NCI-H187 (cell line): ENCODE measurements at places on chromosomes 7 and 10.

DNA sequence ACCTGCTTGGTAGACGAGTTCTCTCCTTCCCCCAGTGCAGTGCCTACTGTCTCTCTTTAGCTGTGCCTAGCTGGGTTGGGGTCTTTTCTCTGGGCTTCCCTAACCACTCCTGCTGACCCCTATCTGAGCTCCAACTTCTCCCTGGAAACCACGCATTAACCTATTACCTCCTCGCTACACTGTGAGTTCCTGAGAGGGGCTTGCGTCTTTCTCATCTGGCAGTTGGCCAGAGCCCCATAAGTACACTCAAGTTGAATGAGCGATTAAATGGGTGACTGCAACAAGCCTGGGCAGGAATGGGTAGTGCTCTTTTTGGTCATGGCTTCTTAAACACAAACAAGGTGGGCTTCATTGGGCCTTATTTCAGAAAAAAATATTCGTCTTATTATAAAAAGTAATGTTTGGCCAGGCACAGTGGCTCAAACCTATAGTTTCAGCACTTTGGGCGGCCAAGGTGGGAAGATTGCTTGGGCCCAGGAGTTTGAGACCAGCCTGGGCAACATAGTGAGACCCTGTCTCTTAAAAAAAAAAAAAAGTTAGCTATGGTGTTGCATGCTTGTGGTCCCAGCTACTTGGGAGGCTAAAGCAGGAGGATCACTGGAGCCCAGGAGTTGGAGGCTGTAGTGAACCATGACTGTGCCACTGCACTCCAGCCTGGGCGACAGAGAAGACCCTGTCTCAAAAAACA, 41.4 kb downstream of the SYPL1 start:
- DNase-seq: peak; percentile 76

DNA sequence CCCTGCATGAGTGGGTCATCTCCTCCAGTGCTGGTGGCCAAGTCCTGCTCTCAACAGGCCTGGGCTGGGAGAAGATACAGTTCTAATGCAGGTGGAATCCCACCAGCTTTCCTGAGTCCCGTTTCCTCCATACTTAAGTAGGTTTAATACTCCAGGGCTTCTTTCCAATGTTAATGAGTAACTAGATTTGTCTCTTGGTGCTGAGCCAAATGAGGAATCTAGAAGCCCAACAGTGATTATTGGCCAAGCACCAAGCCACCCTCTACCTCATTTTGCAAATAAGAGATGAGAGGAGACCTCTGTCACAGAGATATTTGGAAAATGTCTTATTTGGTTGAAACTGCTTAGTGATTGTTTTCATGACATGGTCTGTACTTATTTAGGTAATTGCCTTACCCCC, 37.1 kb downstream of the STARD3NL start:
- DNase-seq: no peak

DNA sequence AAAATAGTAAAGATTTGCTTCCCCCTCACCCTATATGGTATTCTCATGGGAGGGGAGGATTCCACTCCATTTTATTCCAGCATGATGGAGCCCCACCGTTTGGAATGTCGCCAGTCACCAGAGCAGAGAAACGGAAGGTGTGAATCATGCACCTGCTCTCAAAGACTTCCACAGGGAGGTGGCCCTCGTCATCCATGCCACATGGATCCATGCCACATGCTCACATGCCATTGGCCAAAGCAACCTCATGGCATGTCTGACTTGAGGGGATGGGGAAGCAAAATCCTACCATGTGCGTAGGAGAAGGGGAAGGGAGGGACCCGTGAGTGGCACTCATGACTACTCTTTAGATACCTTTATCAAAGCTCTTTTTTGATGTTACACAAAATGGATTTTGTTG, 256.0 kb downstream of the SKAP2 start:
- no peak for DNase-seq

- DNase-seq: peak; percentile 76
These were observed at the start of gene BNIP3 for GRCh38 chr10:131981429-131982184. BNIP3 (minus strand) TSS chr10:131981923; CDS start chr10:131981806, 117 bp downstream.

DNA sequence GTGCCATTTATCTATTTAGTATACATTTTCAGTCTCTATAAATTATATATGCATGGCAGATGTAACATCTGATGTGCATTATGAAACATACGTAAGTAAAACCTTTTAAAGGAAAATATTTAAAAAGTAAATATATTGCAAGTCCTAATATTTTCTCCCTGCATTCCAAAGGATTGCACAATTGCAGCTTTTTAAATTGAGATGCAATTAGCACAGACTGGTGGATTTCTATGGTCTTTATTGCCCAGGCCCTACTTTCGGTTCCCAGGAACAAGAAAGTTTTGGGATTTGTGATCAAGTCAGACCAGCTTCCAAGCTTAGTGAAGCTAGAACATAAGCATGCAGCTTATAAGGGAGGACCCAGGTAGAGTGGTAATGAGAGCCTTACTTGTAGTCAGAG, 337.8 kb downstream of the NRG3 start:
- no peak for DNase-seq

- DNase-seq: no peak
These were observed 268.0 kb upstream of the KAT6B start for GRCh38 chr10:74558403-74558802.

DNA sequence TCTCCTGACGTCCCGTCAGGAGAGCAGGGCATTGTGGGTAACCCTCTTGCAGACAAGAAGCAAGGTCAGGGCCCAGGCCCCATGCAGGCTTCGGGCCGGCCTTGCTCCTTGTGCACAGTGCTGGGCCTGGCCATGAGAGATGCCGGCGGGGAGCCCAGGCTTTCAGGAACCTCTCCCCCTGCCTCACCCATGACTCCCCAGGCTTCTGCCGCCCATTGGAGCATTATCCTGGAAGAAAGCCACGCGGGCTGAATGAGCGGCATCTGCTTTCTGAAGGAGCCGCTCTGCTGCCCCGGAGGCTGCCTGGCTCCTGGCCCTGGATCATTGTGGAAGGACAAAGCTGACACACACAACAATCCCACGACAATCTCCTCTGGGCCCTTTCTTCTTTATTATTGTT, 233.5 kb downstream of the TCF7L2 start:
- DNase-seq: no peak

GRCh38 chr7:100219271-100219737, 445 bp upstream of the PVRIG start:
- DNase-seq: no peak

DNA sequence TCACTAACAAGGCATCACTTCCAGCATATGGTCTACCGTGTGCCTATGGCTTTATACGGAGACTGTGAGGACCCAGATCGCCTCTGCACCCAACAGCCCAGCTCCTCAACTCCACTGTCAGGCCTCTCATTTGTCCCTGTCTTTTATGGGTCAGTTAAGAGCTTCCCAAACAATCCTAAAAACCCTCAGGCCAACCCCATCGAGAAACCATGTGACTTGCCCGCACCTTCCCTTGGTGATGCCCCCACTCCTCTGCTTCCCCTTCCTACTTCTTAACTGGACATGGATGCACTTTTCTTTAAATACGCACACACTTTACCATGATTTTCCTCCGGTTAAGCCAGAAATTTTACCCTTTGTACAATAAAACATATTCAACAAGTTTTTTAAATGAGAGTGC, 46.8 kb downstream of the BAIAP2L1 start:
- no peak for DNase-seq

GRCh38 chr7:24715171-24715570, 42.1 kb downstream of the GSDME start:
- no peak for DNase-seq

- no peak for DNase-seq
These were observed 31.3 kb upstream of the GALNT11 start for GRCh38 chr7:151993977-151994676.

DNA sequence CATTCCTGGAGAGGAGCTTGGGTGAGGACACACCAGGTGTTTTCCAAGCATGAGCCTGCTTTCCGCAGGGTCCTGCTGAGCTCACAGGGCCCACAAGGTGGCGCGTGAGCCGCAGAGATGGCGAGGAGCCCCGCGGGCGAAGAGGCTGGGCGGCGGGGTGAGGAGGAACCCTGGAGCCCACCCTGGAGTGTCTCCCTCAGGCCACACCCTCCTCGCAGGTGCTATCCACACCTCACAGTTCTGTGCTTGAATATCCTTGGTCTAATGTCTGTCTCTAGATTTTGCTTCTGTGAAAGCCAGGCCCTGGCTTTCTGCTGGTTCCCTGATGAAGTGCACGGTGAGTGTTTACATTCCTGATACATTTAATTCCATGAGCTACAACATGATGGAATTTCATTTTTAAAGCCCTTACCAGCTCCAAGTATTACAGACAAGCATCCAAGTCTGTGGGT, 433.6 kb downstream of the ACTR3B start:
- no peak for DNase-seq

GRCh38 chr7:11668727-11669126, 163.3 kb downstream of the THSD7A start:
- no peak for DNase-seq

GRCh38 chr7:143016996-143017395, 9.9 kb downstream of the OR9A2 start:
- no peak for DNase-seq

- no peak for DNase-seq
These were observed 562.7 kb downstream of the PTPRN2 start for GRCh38 chr7:158024881-158025280.

DNA sequence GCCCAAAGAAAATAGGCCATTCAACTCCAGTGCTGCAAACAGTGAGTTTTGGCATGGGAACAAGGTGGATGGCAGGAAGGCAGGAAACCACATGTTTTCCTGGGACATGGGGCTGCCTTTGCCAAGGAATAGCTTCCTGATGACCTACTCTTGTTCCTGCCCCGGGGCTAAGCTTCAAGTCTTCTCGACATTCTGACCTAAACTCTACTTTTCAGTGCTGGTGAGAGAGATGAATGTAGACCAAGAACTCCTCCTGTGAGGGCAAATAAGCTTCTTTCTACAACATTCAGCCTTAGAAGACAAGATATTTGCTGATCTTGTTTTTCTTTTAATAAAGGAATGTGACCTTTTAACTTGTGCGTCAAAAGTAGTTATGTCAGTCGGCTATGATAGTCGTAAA, 199.0 kb downstream of the GPR37 start:
- DNase-seq: no peak

DNA sequence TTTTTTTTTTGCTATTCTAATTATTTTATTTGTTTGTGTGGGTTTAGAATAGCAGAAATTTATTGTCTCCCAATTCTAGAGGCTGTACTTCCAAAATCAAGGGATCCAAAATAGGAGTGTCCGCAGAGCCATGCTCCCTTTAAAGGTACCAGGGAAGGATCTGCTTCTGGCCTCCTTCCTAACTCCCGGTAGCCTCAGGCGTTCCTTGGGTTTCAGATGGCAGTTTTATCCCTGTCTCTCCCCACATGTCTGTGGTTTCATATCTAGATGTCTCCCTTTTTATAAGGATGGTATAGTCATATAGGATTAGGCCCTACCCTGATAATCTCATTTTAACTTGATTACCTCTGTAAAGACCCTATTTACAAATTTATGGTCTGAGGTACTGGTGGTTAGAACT, 48.4 kb downstream of the BMPR1A start:
- no peak for DNase-seq

- DNase-seq: no peak
These were observed 227.9 kb upstream of the PRSS58 start for GRCh38 chr7:142485617-142486226.
